Erythroblast (primary cell): ENCODE measurements at places on chromosomes 1 and 21.
A peak's percentile ranks its signal among the peaks of the same experiment; 100 is the strongest.

- DNase-seq: no peak
Observed at GRCh38 chr1:205480349-205480985, 24.0 kb upstream of the CDK18 start.

GRCh38 chr1:93824834-93825233, 54.2 kb downstream of the DNTTIP2 start:
- no peak for DNase-seq

GRCh38 chr1:48215222-48215621, 7.3 kb upstream of the SLC5A9 start:
- no peak for DNase-seq

DNA sequence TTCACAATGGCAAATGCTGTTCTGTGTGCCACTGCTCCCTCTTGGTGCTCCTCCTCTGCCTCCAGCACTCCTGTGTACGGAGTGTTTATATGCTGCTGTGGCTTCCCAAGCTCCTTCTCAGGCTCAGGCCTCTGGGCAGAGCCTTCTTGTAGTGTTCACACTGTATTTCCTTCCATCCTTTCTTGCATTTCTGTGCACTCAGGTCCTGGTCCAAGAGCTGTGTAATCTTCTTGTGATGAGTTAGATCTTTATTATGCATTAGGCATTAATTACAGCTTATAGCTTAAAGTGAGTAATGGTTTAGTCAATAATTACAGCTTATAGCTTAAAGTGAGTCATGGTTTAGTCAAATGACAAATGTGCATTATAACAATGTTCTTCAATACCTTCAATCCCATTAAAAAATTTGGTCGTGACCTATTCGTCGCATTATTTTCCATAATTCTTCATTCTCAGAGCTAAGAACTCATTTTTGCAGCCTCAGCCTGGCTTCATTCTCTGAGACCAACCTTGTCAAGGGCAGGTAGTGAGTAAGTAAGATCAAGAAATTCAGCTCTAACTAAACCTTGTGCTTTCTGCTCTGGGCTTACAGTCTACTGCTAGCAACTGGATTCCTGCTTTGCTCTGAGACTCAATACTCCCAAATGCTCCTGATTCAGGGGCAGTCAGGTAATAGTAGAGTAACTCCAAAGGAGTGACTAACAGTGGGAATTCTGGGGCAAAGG, 154.5 kb upstream of the SPAG17 start:
- DNase-seq: no peak

GRCh38 chr21:29499734-29500343, 201.1 kb downstream of the BACH1 start:
- peak; percentile 19 for DNase-seq
